ENCODE measurements at places on chromosomes 16 and 17.

DNA sequence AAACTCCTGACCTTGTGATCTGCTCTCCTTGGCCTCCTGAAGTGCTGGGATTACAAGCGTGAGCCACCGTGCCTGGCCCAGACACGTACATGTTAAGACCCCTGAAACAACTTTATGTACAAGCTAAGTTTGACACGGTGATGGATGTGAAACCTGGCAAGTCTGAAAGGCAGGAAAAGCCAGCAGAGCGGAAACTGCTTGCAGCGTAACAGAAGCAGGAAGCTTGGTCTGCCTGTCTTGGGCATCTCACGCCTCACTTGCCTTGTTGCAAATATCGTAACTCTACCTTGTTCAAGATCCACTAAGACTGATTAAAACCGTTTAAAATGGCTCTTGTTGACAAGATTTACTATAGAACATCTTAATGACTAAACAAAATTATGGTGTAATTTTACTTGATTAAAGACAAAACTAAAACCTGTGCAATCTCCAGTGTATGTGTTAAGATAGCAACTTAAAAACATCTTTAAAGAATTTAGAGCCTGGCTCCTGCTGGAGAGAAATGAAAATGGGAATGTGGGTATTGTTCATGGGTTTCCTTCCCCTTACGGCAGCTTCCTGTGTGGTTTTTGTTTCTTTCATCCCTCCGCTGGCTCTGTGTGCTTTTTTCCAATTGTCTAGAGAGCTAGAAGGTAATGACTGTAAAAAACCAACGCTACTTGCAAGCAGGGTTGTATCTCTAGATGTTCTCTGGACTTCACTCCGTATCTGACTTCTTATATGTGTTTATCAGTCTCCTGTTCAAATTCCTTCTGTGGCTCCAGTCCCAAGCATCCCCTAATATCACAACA, 477.6 kb downstream of the XYLT1 start:
- no peak for DNase-seq

GRCh38 chr17:63735691-63736090, 5.9 kb downstream of the STRADA start:
- no peak for DNase-seq

DNA sequence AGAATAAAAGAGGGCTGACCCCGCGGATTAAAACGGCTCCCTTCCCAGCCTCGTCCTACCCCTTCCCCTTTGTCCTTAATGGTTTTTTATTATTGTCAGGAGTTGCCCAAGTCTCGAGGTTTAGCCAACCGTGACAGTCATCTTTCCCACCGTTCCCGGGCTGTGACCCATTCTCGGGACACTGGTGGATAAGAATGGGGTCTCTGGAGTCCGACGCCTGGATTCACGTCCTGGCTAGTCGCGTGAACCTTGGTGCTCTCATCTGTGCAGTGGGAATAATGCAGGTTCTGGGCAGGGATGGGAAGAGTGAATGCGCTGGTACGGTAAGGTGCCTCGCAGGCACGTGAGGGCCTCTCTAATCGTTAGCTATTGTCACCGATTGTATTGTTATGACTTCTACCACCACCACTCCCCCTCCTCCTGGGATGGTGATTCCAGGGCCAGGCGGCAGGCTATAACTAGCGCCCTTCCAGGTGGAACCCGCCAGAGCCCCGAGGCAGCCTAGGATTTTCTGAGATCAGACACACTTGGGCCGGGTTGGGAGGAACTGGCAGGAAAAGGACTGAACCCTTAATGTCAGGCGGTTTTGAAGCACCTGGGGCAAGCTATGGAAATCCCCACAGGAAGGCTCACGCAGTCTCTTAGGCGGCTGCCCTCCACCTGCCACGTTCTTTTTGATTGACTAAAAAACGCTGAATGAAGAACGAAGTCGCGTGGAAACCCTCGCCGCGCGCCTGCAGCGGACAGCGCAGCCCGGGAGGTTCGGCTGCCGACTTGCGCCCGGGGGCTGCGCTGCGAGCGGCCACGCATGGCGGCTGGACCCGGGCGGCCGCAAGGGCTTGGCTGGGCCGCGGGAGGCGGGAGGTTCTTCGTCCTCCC, 2.7 kb downstream of the HS3ST3B1 start:
- no peak for DNase-seq

- DNase-seq: no peak
Observed at GRCh38 chr17:80138856-80139426, 8.0 kb downstream of the EIF4A3 start.

DNA sequence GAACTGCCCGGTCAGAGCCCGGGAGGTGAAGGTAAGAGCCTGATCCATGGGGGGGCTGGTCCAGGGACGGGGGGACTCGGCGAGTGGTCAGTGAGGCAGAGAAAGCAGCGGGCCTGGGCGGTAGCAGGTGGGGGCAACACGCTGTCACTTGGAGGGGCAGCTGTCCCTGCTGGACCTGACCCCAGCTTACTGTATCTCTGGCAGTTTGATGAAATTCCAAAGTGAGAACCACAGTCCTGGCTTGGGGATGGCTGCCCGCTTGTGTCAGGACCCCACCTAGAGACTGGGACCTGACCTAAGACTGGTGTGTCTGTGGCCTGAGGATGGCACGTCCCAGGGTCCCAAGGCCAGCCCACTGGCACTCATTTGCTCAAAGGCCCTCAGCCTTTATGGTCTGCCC, 35.1 kb upstream of the KSR1 start:
- no peak for DNase-seq

DNA sequence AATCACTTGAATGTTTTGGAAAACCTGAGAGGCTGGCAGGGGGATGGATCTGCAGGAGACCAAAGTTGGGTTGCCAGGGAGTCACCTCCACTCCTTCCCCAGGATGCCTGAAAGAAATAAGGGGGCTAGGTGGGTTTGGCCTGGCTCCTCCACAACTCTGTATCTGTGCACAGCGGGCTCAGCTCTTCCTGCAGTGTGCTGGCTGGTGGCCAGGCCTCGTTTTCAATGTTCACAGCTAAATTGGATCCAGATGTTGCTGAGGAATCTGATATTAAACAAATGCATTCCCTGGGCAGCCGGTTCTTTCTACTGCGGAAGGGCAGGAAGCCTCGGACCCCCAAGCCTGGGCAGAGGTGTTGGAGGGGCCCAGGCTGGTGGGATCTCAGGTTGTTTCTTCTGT, 106.2 kb downstream of the N4BP1 start:
- DNase-seq: no peak

Data from stimulated activated CD4-positive, alpha-beta T cell treated with anti-CD3 and anti-CD28 coated beads, TNF-alpha, amount 100 ng/mL, for 1 hour (primary cell).